Activated T-cell treated with anti-CD3 and anti-CD28 coated beads, Interleukin-2, amount 50 U/mL, for 24 hours (primary cell): ENCODE measurements at places on chromosomes 1 and 21.

DNA sequence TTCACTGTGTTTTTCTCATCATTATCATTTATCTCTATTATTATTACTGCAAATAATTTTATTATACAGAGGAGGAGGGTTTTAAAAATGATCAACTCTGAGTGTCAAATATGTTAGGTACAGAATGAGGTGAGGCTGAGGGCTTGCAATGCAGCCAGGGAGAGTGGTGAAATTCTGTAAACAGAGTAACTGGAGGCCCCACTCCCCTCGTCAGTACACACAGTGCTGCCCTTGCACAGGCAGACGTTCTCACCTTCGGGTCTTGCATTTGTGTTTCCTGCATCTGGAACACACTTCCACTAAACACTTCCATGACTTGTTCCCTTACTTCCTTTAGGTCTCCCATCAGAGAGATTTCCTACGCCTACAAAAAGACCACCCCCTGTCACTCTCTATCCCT, 24.3 kb upstream of the COA6 start:
- no peak for DNase-seq

DNA sequence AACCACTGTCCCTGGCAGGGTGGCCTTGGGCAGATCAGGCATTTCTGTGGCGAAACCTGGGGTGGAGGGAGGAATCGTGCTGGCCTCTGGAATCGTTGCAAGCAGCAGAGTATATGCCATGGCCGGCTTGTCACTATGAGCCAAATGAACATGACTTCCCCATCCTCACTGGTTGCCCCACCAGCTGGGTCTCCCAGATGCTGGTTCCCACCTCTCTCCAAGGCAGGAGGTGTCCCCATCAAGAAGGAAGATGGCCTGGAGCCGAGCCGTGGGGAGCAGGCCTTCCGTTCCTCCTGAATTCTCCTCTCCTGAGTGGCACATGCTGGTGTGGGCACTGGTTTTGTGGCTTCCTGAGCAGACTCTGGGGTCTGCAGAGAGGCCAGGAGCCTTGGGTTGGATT, 60.2 kb upstream of the ACTRT2 start:
- DNase-seq, result no peak

- no peak for DNase-seq
These were observed 174.7 kb upstream of the PKN2 start for GRCh38 chr1:88509379-88509778.

DNA sequence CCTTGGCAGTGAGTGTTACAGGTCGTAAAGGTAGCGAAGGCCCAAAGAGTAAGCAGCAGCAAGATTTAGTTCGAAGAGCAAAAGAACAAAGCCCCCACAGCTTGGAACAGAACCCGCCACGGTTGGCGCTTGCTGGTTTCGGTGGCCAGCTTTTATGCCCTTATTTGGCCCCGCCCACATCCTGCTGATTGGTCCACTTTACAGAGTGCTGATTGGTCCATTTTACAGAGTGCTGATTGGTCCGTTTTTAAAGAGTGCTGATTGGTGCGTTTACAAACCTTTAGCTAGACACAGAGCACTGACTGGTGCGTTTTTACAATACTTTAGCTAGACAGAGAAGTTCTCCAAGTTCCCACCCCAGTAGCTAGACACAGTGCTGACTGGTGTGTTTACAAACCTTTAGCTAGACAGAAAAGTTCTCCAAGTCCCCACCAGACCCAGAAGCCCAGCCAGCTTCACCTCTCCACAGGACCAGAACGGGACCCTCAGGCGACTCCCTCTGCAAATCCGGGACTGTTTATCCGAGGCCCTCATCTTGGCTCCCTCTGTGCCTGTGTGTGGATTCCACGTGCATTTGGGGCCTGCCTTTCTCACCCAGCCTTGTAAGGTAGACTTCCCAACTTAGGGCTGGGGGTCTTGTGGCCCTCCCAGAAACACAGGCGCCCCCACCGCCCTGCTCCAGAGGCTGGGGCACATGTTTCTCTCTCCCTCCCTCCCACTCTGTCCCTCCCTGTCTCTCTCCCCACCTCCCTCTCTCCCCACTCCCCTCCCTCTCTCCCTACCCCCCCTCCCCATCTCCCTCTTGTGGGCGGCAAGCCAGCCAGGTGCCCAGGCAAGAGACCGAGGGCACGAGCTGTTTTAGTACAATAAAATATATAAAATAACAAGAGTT, 12.6 kb downstream of the FTCD start:
- DNase-seq, result no peak

- DNase-seq, result no peak
These were observed 17.1 kb downstream of the UTP25 start for GRCh38 chr1:209844695-209845407.

- no peak for DNase-seq
These were observed 6.7 kb downstream of the INTS3 start for GRCh38 chr1:153734396-153735089.

- DNase-seq, result no peak
These were observed 29.6 kb downstream of the DUSP10 start for GRCh38 chr1:221712198-221712684.

- DNase-seq, result no peak
These were observed 32.5 kb upstream of the SARS1 start for GRCh38 chr1:109181085-109181806.

DNA sequence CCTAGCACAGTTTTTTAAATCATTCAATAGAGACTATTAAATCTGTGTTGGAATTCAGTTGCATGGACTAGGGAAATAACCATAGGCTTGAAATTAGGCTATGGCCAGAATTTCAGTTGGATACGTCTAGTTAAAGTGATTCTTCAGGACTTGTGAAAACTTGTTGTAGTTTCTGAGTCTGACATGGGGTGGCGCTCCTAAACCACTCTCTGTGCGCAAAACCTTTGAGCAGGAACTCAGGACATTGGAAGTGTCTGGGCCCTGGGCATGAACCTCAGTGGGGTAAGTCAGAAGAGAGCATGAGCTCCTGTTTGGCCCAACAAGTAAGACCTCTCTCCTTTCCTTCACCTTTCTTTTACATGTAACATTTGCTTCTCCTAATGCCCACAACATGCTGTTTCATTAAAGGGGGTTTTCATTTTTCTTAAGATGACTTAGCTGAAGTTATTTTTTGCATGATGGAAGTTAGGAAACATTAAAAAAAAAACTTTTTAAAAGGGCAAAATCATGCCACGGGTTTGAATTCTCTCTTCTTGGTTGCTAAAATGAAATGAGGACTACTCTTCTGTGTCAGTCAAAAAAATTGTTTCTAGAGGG, 17.1 kb upstream of the CCDC190 start:
- no peak for DNase-seq

DNA sequence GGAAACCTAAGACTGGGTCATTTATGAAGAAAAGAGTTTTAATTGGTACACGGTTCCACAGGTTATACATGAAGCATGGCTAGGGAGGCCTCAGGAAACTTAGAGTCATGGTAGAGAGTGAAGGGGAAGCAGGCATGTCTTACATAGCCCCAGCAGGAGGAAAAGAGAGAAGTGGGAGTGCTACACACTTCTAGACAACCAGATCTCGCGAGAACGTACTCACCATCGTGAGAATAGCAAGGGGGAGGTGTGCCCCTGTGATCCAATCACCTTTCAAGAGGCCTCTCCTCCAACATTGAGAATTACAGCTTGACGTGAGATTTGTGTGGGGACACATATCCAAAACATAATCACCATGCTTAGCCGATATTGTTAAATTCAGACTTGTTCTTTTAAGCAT, 62.8 kb downstream of the DYRK1A start:
- no peak for DNase-seq

GRCh38 chr1:117150316-117150715, 28.8 kb upstream of the TRIM45 start:
- DNase-seq, result no peak

- DNase-seq, result no peak
These were observed 32.8 kb upstream of the CHRM3 start for GRCh38 chr1:239353536-239353935.

GRCh38 chr1:240691909-240692705, 80.2 kb upstream of the GREM2 start:
- no peak for DNase-seq

DNA sequence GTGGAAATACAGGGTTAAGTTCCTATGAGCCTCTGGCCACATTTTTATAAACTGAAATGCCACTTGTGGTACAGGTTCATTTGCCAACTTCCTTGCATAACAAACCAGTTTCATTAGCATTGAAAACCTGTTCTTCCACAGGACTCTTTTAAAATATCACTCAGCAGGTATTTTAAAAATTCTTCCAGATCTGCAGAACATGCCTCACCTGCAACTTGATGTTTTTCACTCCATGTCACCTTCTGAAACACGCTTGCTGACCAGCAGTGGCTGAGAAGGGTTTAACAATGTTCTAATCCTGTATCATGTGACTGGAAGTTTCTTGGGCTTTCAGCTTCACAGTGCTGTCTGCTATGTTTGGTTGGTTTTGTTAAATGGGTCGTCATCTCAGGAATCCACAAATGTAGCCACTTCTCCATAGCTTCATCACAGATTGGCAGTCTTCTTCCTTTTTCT, 17.6 kb upstream of the CBR3 start:
- DNase-seq, result no peak

DNA sequence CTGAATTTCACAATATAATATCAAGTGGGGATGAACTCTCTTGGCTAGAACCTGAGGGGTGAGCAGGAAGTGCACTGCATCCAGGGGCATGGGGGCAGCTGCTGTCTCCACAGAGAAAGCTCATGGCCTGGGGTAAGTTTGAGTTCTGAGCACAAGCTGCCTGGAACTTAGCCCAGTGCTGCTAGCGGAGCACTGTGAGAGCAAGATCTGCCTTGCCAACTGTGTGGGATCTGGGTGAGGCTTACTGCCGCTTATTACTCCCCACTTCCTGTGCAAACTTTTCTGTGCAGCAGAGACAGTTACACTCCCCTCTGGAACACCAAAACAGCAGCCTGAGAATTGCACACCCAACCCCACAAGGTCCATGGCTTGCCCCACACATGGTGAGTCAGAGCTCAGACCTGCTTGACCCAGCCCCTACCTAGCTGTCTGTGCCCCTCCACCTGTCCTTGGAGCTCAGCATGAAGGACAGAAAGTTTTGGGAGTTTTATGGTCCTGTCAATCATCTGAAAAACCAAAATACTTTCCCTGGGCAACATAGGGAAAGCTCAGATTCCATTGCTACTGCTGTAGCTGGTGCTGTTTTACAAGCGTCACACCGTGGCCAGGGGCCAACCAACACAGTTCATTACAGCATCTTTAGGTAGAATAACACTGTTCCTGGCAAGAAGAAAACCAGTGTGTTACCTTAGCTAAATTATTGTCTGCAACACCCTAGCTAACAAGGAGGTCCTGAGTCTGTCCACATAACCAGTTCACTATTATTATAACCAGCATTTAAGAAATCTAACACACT, 762.1 kb upstream of the NEGR1 start:
- DNase-seq, result no peak
